CD4-positive, alpha-beta T cell treated with Interleukin-17A for 4 hours (primary cell): ENCODE measurements at places on chromosomes 5 and 9.

DNA sequence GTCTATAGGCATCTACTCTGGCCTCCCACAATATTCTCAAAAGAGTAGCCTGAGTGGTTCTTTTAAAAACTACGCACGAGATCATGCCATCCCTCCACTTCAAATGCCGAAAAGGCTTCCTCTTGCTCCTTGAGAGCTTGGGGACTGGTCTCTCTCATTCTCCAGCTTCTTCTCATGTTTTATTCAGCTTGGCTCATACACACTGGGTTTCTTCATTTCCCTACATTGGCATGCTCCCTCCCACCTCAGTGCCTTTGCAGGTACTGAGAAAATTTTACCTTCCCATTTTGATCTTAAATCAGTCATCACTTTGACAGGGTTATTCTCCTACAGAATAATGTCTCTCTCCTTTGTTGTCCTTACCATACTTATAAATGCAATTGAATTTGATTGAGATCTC lies 20.4 kb downstream of the PRLR start:
- DNase-seq: no peak

GRCh38 chr5:160231783-160232342 lies 2.6 kb downstream of the FABP6 start:
- no peak for DNase-seq

DNA sequence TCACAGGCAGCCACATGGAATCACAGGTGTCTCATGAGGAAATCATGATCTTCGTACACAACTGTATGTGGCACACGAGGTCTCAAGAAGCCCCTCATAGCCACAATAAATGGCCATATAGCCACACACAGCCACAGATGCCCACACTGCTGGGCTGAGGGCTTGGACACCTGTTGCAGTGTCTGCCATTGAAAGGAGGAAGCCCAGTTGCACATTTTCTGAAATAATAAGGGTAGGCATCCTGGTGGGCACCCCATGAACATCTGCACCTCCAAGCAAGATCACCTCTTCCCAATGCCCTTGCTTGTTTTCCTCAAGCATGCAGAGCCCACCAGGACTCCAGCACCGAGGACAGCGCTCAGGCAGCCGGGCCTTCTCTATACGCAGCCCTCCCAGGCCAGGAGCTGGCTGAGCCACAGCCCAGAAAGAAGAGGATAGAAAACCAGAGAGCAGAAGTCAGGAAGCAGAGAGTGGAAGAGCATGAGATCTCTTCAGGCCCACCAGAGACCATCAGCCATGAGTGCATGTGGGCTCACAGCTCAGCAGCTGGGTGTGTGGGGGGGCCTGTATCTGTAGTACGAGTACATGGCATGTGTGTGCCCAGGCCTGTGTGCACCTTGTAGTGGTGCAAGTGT lies 1.0 kb upstream of the ACSL6 start:
- peak; percentile 20 for DNase-seq

- DNase-seq: no peak
These were observed 77.1 kb upstream of the SUSD1 start for GRCh38 chr9:112252194-112252593.

DNA sequence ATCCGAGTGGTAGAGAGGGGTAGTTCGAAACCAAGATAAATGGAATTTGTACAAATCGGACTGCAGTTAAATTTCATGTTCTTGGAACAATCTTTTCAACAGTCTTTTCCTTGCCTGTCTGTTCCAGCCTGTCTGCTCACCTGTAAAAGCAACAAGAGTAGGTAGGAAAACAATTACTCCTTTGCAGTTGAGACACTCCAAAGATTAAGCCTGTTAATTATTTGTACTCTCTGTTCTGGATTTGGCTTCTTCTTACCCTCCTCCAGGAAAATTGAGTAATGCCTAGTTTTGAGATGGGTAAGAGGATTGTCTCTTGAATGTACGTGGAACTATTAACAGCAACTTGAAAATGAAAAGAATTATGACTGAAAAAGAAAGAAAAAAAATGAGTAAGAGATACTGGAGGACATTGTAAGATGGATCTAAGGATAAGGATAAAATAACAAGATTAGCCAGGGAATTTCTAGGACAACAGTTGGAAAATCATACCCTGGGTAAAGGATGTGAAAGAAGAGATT lies 24.3 kb downstream of the SPAAR start:
- no peak for DNase-seq

- peak; percentile 87 for DNase-seq
These were observed 22.3 kb upstream of the HMCN2 start for GRCh38 chr9:130243015-130243881.

- no peak for DNase-seq
These were observed 107.1 kb downstream of the OXCT1 start for GRCh38 chr5:41763081-41763480.

GRCh38 chr9:127647451-127647850 lies 35.4 kb downstream of the STXBP1 start:
- DNase-seq: no peak

GRCh38 chr9:123000371-123001068 lies 32.9 kb upstream of the GPR21 start:
- DNase-seq: no peak
